ENCODE measurements at places on chromosomes 3 and 15. TPM values are rescaled to one million over a fixed set of nuclear protein-coding genes. Genes with fewer than 3 reads are reported as not detected.

Gene MORC1
- not detected for total RNA-seq

Gene SNX22
- under 0.01 TPM for total RNA-seq

Gene FOXL2NB
- not detected for total RNA-seq

Gene CIB2
- total RNA-seq = 2.5 TPM

Gene TERC
- 57.0 TPM for total RNA-seq

Gene SST
- total RNA-seq = not detected

Gene IMPG2
- total RNA-seq = 0.18 TPM

Gene C3orf20
- not detected for total RNA-seq

Gene TGM4
- total RNA-seq = under 0.01 TPM

Gene SLC22A14
- not detected for total RNA-seq

Gene P2RY14
- not detected for total RNA-seq

Gene TJP1
- 43.4 TPM for total RNA-seq

Gene DPH3
- 32.1 TPM for total RNA-seq

Gene NCEH1
- 28.9 TPM for total RNA-seq

Gene REC114
- not detected for total RNA-seq

Gene HCLS1
- total RNA-seq = 0.56 TPM

Gene ZNF80
- not detected for total RNA-seq

Gene GUCA1C
- not detected for total RNA-seq

Gene TNFAIP8L3
- total RNA-seq = 0.83 TPM

Gene LYZL4
- not detected for total RNA-seq

Gene TMEM212
- not detected for total RNA-seq

Gene POPDC2
- under 0.01 TPM for total RNA-seq

Gene OR5K2
- not detected for total RNA-seq

Gene CDAN1
- 4.7 TPM for total RNA-seq

Gene PARP15
- total RNA-seq = not detected

Gene GMNC
- 0.18 TPM for total RNA-seq

Gene GRM7
- not detected for total RNA-seq

Gene NAALADL2
- total RNA-seq = 19.2 TPM

Gene HIGD2B
- not detected for total RNA-seq

Gene AMIGO3
- not detected for total RNA-seq

Gene KCNH8
- total RNA-seq = not detected

Gene CSTA
- not detected for total RNA-seq

Gene SKOR1
- not detected for total RNA-seq

Gene IQCF5
- total RNA-seq = not detected

Gene GOLGA6D
- total RNA-seq = not detected

Gene FAM174B
- total RNA-seq = 0.56 TPM

Gene TGM5
- not detected for total RNA-seq

Gene PLA1A
- not detected for total RNA-seq

All from IMR-90 (cell line).